ENCODE measurements at places on chromosomes 2 and 18. TPM values are rescaled to one million over a fixed set of nuclear protein-coding genes. Genes with fewer than 3 reads are reported as not detected.

GRCh38 chr18:76982038-76982437, 150.5 kb downstream of the MBP start:
- H3K27ac ChIP-seq, result no peak overlapping the region
- no peaks in the 10 kb centered on the region for H3K27me3 ChIP-seq
- H3K4me3 ChIP-seq, result no peak overlapping the region
- H3K4me1 ChIP-seq, result peaks cover 4% of the 10 kb centered on the region
- no peaks in the 10 kb centered on the region for H3K36me3 ChIP-seq
- DNase-seq, result peak; percentile 24

The ZAP70 gene
- 2.5 TPM for polyA plus RNA-seq

- DNase-seq, result no peak
- no peaks in the 10 kb centered on the region for H3K27me3 ChIP-seq
- H3K4me1 ChIP-seq, result peaks cover 3% of the 10 kb centered on the region
- no peaks in the 10 kb centered on the region for H3K36me3 ChIP-seq
Measured at GRCh38 chr2:191869178-191869577, 22.3 kb upstream of the CAVIN2 start.

The USP14 gene
- 6.8 TPM for polyA plus RNA-seq

The IL1B gene
- 0.80 TPM for polyA plus RNA-seq

The GLI2 gene
- 0.14 TPM for polyA plus RNA-seq

- no peaks in the 10 kb centered on the region for H3K4me1 ChIP-seq
- no peak overlapping the region for H3K27ac ChIP-seq
- no peak for DNase-seq
- no peak overlapping the region for H3K4me3 ChIP-seq
- H3K27me3 ChIP-seq, result no peaks in the 10 kb centered on the region
- H3K36me3 ChIP-seq, result no peaks in the 10 kb centered on the region
Measured at GRCh38 chr2:72981536-72981935, 64.2 kb downstream of the EMX1 start.

DNA sequence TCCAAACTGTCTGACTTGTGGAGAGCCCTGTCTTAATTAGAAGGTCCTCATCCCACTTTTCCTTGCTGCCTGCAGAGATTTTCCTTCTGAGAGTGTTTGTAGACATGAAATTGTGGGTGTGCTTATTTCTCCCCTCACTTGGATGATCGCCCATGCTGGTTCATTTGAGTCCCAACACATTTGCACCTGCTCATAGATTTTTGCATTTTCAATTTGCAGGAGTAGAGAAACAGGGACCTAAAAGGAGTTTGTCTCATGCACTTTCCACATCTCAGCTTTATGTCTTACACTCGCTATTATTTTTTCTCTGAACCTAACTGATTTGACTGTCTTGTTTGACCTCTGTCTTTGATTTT, 33.2 kb upstream of the FHL2 start:
- no peak for DNase-seq
- H3K27ac ChIP-seq, result no peak overlapping the region
- H3K36me3 ChIP-seq, result no peaks in the 10 kb centered on the region
- H3K27me3 ChIP-seq, result no peaks in the 10 kb centered on the region

DNA sequence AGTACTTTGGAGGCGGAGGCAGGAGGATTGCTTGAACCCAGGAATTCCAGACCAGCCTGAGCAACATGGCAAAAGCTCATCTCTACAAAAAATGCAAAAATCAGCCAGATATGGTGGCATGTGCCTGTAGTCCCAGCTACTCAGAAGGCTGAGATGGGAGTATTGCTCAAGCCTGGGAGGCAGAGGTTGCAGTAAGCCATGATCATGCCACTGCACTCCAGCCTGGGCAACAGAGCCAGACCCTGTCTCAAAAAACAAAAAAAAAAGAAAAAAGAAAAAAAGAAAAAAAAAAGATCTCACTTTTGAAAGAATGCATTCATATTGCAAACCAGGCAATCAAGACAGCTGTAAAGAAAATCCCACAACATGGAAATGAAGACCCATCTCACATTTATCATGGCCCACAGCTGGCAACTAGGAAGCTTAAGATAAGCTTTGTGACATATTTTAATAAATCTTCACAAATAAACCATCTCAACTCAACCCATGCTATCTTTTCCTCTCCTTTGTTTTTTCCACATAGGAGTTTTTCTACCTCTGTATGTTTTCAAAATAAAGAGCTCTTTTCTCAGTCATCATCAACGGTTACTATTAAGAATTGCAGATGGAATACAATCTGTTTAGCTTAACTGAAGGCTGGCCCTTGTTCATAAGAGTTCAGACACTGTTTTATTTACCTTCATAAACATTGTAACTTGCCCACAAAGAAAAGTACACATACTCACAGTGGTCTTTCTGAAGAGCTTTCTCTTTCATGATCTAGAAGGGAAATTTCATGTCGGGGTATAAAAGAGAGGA, 137.0 kb downstream of the MREG start:
- no peaks in the 10 kb centered on the region for H3K4me1 ChIP-seq
- no peak for DNase-seq
- H3K4me3 ChIP-seq, result no peak overlapping the region
- H3K36me3 ChIP-seq, result no peaks in the 10 kb centered on the region
- no peak overlapping the region for H3K27ac ChIP-seq

The RFX8 gene
- polyA plus RNA-seq, result 0.40 TPM

Data from pancreas (tissue), 10 donors.